Small intestine (tissue), 16 donors: ENCODE measurements at places on chromosomes 5 and 9.

- no peak for DNase-seq
Measured at GRCh38 chr9:8531826-8532415, 732.3 kb upstream of the DMAC1 start.

DNA sequence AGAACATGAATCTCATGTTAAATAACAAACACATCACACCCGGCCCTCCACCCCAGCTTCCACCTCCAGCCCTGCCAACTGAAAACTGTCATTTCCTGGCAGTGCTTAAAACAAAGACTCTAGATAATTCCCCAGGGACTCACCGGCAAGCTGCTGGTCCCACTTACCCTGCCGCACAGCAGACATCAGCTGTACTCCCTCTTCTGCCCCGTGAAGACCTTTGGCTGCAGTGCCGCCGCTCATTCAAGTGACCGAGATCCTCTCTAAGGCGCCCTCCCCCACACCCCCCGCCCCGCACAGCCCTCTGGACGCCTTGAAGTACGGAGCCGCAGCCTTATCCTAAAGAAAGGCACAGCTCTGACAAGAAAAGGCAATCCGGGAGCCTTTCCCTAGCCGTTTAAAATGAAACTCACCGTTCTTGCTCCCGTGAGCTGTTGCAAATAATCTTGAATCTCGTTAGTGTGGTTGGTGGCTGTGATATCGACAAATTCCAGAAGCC is 434 bp downstream of the GLRX start:
- DNase-seq: peak; percentile 68

- no peak for DNase-seq
Measured at GRCh38 chr5:64026493-64026892, 64.2 kb upstream of the HTR1A start.

DNA sequence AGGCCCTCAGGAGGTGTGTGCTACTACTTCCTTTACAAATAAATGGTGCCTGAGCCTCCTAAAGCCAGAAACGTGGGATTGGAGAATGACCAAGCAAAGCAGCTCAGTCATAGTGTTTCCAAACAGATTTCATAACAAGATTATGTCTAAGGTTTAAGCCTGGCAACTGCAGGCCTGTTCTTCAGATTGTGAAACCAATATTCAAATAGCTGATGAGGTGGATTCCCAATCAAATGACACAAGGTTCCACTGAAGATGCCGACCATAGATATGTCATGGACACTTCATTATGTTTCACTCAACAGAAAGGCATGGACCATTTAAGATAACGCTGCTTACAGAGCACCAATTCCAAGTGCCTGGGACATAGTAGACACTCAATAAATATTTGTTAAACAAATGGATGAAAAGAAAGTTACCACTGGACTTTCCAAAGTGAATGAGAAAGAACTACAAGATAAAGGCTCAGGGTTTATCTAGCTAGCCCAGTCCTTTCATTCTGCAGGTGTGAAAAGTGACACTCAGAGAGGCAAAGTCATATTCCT is 189.5 kb downstream of the ACTL7B start:
- no peak for DNase-seq

- no peak for DNase-seq
Measured at GRCh38 chr5:4963265-4963664, 176.9 kb upstream of the ADAMTS16 start.

- DNase-seq: no peak
Measured at GRCh38 chr5:132142459-132142858, 68.9 kb downstream of the CSF2 start.

- DNase-seq: no peak
Measured at GRCh38 chr9:40927851-40928802, 200.4 kb downstream of the FOXD4L6 start.

DNA sequence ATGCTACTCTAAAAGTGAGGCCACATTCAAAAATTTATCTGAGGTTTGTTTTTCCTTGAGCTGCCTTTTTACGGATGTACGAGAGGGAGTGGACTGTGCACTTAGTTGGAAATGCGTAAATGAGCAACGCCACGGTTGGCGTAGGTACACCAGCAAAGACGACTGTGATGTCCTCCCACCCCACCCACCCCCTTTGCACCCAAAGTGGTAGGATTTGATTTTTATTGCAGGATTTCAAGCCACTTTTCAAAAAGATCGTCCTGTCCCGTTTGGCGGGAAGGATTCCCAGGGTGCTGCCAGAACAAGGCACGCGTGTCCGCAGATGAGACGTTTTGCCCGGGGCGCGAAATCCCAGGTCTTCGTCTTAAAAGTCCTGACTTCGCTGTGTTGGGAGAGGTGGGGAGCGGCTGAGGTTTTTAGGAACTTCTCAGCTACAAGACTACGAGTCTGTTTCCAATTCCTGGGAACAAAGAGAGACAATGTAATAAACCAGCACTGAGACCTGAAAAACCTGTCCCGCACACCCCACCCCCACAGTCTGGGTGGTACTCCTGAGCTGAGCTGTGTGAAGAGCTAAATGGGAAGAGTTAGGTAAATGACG is 1.0 kb upstream of the TLE1 start:
- DNase-seq: peak; percentile 75

GRCh38 chr9:124844291-124844690 is 9.0 kb upstream of the WDR38 start:
- DNase-seq: no peak
